Stimulated activated CD8-positive, alpha-beta memory T cell treated with anti-CD3 and anti-CD28 coated beads, Interleukin-4, amount 100 ng/mL, for 1 hour (primary cell): ENCODE measurements at places on chromosomes 13 and 19.

DNA sequence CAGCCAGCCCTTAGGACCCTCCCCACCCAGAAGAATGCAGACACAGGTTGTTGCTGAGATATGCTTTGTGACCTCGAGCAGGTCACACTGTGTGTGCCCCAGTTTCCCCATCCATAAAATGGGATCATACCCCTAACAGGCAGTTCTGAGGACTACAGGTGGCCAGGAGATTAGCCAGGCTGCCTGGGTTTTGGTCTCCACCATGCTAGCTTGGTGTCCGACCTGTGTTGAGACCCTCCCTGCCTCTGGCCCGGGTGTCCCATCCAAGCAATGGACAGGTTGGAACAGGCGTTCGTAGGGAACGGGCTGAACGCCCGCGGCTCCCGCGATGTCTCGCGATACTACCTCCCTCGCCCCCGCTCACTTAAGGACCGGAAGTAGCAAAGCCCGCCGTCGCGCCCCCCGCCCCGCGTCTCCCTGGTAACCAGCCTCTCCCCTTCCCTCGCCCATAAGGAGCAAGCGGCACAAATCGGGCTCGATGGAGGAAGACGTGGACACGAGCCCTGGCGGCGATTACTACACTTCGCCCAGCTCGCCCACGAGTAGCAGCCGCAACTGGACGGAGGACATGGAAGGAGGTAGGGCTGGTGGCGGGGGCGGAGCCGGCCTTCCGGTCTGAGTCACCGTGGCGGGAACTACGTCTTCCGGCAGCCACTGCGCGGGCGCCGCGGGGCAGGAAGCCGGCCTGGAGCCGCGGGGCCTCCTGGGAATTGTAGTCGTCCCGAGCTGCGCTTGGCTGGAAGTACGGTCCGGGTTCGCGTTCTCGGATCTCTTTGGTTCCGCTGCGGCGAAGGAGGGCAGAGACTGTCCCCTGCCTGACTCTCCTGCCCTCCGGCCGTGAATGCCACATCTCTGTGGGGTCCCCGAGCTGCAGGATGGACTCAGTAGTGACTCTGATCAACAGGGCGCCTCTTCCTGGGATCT is 45.4 kb downstream of the SMIM24 start:
- peak; percentile 88 for DNase-seq

GRCh38 chr19:45645631-45646344 is 6.6 kb upstream of the EML2 start:
- no peak for DNase-seq

- no peak for DNase-seq
These were observed 2.5 kb upstream of the DBP start for GRCh38 chr19:48639483-48640375.

DNA sequence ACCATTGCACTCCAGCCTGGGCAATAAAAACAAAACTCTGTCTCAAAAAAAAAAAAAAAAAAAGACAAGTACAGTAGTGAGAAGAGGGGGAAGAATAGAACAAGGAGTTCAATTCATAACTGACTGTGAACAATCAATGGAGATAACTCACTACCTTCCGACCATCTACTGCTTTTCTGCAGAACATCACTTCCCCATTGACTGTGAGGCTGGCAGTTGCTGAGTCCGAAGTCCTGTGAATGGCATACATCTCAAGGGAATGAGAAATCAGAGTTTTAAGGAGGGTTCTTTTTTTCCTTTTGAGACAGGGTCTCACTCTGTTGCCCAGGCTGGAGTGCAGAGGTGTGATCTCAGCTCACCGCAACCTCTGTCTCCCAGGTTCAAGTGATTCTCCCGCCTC is 11.2 kb downstream of the ZNF565 start:
- no peak for DNase-seq

- DNase-seq = no peak
These were observed 1.5 kb downstream of the CERS1 start for GRCh38 chr19:18894254-18895037.

- DNase-seq = no peak
These were observed 4.2 kb downstream of the RCBTB2 start for GRCh38 chr13:48528720-48529119.

DNA sequence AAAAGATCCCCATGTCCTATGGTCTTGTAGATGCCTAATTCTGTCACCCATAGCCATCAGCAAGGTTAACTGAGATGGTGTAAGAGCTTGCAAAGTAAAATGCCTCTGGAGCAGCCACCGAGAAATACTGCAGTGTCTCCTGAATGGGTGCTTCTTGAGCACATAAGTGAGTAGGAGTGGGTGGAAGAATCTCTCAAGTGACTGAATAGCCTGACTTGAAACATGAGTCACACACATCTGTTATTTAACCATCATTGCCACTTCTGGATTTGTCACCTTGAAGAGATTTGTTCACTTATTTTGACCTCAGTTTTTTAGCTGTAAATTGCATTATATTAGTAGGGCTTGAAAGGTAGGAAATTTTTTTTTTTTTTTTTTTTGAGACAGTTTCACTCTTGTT is 2.3 kb downstream of the ZNF714 start:
- DNase-seq = no peak

GRCh38 chr13:112772539-112772909 is 82.7 kb downstream of the ATP11A start:
- no peak for DNase-seq
